ENCODE measurements at places on chromosomes 12 and 14. TPM values are rescaled to one million over a fixed set of nuclear protein-coding genes. Genes with fewer than 3 reads are reported as not detected.

DNA sequence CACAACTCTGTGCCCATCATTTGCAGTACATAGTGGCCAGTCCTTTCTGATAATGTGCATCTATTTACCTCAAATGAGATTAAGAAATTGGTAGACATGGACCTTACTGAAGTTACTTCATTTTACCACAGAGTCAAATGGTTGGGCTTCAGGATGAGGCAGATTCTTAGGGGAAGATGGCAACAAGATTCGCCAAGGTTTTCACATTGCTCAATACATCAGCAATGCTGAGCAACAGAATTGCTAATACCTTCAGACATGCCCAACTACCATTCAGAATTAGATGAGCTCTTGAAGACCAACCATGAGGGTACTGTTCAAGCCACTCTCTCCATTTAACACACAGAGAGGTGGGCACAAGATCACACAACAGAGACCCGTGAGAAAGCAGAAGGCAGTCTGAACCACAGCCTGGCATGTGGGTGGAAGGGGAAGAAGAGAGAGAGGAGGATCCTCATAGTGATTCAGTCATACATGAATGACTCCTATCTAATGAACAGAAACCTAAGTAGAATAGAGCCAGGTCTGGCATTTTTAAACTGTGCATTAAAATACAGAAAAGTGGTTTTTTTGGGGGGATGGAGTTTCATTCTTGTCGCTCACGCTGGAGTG, 28.5 kb downstream of the CPM start:
- no peak for DNase-seq

GRCh38 chr14:31933716-31934115, 143.4 kb upstream of the ARHGAP5 start:
- DNase-seq, result no peak

DNA sequence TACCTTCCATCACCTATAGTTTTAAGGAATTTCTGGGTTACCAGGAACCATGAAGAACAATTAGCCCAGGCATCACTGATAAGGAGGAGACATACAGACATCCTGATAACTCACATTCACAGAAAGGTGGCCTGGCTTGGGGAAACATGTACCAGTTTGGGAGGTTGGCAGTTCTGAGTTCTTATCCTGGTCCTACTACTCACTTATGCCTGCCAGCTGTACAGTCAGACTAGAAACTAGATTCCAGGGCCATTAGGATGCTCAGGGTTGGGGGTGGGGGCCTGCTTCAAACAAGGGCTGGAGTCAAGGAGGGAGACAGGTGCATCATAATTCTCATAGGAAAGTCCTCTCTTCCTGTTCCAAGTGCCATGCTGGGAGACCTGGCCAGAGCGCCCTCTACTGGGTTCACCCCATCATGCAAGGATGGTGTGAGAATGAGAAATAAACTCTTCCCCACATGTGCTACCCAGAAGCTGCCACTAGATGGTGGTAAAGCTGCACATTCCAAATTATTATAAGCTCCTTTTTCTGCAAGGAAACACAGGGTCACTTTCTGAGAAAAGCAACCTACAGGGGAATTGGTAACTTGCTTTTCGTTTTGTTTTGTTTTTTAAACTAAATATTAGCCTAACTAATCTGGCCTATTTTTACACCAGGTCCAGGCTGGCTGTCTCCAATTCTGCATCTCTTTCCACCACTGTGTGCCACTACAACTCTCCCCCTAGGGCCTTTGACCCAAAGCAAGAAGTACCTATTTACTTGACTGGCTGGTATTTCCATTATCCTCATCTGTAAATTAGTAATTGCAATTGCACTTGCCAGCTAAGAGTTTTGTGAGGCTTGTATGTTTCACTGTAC, 14.5 kb downstream of the OAS2 start:
- peak; percentile 81 for DNase-seq

The SMIM41 gene
- polyA plus RNA-seq, result 0.61 TPM

The SLC39A2 gene
- polyA plus RNA-seq, result 0.16 TPM

The ADCY4 gene
- 33.4 TPM for polyA plus RNA-seq

The PTCSC3 gene
- not detected for polyA plus RNA-seq

The IGFBP6 gene
- polyA plus RNA-seq, result 130 TPM
